ENCODE measurements at places on chromosomes 11 and 22. TPM values are rescaled to one million over a fixed set of nuclear protein-coding genes. Genes with fewer than 3 reads are reported as not detected.

- DNase-seq, result no peak
Measured at GRCh38 chr22:45651931-45652528, 19.6 kb upstream of the ATXN10 start.

DNA sequence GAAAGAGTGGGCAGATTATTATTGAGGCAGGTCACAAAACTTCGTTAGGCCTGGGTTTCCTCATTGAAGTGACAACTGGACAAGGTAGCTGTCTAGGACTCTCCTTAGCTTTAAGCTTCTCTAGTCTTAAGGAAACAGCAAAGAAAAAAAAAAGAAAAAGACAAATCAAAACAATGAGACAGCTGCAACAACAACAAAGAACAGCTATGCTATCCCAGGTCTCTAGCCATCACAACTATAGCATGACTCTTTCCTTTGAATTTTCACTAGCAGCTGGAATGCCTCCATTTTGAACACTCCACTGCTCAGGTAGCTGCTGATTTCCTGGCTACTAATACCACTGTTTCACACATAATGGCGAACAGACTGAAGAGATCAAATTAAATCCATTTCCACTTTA is 302.4 kb upstream of the SORL1-AS1 start:
- no peak for DNase-seq

GRCh38 chr22:26548984-26549383 is 36.7 kb upstream of the TFIP11 start:
- no peak for DNase-seq

DNA sequence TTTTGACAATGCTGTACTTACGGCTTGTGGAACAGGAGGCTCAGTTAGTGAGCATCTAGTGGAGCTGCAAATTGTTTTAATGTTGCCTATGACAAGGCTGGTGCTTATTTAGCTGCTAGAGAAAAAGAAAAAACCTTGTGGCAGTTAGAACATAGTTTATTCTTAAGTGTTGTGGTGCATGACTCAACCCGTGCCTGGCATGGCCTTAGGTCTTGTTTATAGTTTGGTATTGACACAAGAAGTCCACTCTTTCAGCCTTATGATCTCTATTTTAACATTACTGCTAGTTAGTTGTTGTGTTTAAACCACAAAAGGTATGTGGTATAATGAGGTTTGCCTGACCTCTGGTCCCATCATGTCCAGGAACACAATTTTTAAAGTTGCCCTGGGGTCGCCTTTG is 744.6 kb downstream of the FAM181B start:
- DNase-seq, result no peak

DNA sequence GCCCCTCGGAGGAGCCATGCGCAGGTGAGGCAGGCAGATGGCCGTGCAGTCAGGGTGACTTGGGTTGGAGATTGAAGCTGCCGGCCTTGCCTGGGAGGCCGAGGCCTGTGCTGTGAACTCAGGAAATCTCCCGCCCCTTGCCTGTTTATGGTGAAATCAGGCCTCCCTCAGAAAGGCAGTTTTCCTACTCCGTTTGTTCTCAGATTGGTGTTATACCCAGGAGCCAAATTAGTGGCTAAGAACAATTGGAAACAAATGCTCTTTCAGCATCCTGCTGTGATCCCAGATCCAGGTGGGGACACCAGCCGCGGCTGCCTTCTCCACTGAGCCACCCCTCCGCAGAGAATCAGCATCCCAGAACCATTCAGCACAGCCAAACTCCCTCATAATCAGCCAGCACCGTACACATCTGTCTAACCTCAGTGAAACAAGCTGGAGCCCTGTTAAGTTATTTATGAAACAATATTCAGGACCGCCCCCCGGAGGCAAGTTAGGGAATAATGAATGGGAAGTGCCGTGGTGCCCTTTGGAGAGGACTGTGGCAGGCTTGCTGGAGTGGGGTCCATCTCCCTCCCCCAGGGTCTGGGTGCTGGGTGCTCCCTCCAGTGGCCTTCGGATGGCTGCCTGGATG is 60.0 kb downstream of the PKNOX2 start:
- no peak for DNase-seq

GRCh38 chr11:71456831-71457230 is 3.8 kb downstream of the NADSYN1 start:
- DNase-seq, result no peak

- no peak for DNase-seq
Measured at GRCh38 chr22:33917744-33918406, 2.4 kb downstream of the LARGE1 start.

The OR52A1 gene
- not detected for polyA plus RNA-seq

DNA sequence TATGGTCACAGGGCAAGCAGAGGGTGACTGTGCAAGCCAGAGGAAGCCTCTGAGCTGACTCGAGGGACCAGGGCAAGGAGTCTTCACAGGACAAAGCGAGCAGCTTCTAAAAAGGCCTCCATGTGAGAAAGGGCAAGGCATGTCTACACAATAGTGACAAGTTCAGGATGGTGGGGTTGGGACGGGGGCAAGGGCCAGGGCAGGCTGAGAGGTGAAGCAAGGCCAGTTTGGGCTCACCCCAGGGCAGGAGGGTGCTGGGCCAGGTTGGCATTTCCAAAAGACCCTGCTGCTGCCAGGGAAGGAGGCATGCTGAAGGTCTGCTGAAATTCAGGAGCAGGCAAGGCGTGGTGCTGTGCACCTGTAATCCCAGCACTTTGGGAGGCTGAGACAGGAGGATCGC is 12.3 kb upstream of the CABP7 start:
- no peak for DNase-seq

DNA sequence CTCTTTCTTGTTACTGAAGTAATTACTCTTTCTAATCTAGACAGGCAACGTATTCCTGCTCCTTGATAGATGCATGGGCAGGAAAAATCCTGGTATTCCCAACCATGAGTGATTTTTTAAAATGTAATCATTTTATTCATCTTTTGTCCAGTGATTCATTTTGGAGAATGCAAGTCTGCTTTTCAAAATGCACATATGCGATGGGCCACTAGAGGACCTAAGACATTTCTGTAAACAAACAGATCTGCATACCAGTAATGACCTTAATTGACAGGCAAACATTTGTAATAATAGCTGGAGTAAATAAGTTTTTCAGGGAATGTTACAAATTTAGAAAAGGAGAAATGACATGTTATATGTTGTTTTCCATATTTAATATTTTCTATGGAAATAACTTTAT is 1167.6 kb downstream of the JRKL start:
- DNase-seq, result no peak

GRCh38 chr22:27407369-27407985 is 394.1 kb downstream of the MN1 start:
- no peak for DNase-seq

- no peak for DNase-seq
Measured at GRCh38 chr11:77400271-77400670, 73.6 kb downstream of the PAK1 start.

The POU2AF1 gene
- polyA plus RNA-seq, result 5.6 TPM

DNA sequence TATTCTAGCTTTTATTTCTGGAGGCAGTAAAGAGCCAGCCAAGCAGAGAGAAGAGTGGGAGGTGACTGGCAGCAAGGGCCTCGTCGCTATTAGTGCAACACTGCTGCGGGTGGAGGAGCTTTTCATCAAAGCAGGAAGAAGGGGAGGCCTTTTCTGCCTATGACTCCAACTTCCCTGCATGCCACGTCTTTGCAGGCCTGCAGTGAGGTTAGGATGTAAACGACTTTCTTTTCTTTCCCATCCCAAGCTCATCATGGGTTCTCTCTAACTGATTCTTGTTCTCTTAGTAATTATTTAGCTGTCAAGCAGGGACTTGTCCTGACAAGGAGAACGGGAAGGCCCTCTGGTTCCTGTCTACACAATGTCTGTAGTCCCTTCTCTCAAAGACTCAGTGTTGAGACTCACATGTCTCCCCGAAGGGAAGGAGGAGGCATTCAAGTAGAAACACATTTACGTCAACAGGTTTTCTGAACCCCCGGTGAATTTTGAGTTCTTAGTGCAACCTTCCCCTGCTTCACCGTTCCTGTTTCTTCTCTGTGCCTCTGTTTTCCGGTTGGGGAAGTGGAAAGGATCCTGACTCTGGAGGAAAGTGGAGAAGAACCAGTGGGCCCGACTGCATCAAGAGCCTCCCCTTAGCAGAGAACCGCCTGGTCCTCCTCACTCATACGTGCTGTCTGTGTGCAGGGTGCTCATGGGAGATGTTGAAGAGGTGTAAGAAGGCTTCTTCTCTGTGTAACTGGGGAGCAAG is 56.9 kb downstream of the PACS1 start:
- peak; percentile 18 for DNase-seq

DNA sequence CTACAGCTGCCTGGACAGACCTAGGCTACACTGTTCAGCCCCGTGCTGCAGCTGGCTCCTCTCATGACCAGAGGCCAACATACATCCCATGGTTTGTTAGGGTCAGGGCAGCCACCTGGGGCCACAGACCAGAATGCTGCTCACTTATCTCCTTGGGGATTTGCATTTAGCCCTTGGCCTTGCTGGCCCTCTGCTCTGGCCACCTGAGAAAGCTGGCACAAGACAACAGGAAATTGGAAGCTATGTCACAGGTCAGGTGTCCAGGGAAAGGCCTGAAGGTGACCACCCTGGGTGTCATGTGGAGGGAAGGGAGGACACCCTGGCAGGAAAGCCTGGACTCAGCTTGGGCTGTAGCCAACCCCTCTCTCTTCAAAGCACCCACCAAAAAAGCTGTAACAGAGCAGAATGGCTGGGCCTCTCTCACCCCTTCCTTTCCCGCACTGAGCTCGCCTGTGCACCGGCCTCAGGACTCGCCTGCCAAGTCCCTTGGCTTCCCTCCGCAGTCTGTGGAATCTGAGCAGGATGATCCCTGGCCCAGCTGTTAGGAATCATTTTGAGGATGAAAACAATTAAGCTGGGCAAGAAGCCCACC is 86.3 kb downstream of the SNX19 start:
- no peak for DNase-seq

DNA sequence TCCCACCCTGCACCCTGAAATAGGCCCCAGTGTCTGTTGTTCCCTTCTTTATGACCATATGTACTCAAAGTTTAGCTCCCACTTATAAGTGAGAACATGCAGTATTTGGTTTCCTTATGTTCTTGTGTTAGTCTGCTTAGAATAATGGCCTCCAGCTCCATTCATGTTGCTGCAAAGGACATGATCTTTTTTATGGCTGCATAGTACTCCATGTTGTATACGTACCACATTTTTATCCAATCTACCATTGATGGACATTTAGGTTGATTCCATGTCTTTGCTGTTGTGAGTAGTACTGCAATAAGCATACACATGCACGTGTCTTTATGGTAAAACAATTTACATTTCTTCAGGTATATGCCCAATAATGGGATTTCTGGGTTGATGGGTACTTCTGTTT is 59.4 kb upstream of the ANGPTL5 start:
- DNase-seq, result no peak

- DNase-seq, result no peak
Measured at GRCh38 chr11:111920908-111921307, 2.2 kb downstream of the C11orf52 start.

The DDTL gene
- 10.5 TPM for polyA plus RNA-seq
